ENCODE measurements at places on chromosomes 11 and 22. TPM values are rescaled to one million over a fixed set of nuclear protein-coding genes. Genes with fewer than 3 reads are reported as not detected.

- peak; percentile 92 for DNase-seq
These were observed 5.0 kb downstream of the DGKZ start for GRCh38 chr11:46352063-46352841.

DNA sequence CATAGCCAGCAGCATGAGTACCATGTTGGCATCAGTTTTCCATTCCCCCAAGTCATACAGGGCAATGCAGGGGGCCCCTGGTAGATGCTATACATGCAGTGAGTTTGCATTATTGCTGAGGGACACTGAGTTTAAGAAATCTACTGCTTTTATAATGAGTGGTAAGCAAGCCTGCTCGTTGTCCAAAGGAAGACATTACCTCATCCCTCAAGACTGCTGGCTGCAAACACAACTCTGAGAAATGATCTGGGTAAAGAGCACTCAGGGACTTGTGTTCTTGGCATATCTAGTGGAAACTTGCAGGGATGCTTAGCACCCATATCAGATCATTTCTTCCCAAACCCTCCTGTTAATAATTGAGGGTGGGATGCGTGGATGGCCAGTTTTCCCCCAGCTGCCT lies 77.9 kb downstream of the CWC15 start:
- DNase-seq, result no peak

- no peak for DNase-seq
These were observed 293.7 kb downstream of the DDX10 start for GRCh38 chr11:108958368-108959104.

Gene CSF2RB
- total RNA-seq, result not detected

- no peak for DNase-seq
These were observed 81.4 kb downstream of the PPP6R3 start for GRCh38 chr11:68541991-68542390.

DNA sequence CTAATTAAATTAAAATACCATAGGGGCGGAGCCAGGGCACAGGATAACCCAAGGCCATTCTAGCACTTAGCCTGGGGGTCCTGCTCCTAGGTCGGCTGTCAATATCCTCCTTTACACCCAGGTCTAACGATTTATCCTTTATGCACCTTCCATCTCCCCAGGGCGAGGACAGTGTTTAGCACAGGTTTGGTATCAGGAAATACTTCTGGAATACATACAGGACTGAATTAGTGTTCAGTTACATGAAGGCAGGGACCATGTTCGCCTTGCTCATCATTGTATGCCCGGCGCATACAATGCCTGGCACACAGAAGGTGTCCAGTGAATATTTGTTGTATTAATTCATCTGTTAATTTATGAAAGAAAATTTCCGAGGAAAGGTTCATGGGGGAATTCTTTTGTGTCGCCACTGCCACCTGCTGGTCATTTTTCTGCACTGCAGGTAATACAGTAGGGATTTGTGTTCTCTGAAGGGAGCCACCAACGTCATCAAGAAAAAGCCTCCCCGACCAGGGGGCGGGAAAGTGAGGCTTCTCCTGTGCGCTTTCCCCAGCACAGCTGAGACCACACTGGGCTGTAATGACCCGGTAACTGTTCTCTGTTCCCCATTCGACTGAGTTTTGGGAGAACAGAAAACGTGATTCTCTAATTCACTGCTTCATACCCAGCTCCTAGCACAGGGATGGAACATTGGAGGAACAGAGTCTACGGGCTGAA lies 68.7 kb upstream of the ASPHD2 start:
- peak; percentile 62 for DNase-seq

Gene KDM4D
- total RNA-seq, result 1.5 TPM

GRCh38 chr11:126861796-126862459 lies 138.6 kb downstream of the KIRREL3 start:
- no peak for DNase-seq

Measured in H1 (cell line).